ENCODE measurements at places on chromosomes 6 and 20.

DNA sequence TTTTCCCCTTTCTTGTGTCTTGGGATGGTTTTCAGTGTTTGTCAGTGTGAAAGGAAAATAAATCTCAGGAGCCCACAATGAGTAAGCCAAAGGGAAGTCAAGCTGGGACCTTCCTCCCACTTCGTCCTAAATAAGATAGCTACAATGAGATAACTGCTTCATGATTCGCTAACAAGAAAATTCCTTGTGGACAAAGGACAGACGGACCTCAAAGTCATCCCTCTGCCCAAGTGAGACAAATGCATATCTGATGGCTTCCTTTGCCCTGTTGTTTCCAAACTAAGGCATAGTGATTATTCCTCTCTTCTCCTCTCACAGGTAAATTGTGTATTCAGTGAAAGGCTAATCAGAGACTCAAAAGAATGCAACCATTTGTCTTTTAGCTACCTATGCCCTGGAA lies 26.1 kb upstream of the ADTRP start:
- DNase-seq, result no peak

- no peak for DNase-seq
These were observed 2.4 kb upstream of the ZBTB24 start for GRCh38 chr6:109485266-109485935.

GRCh38 chr6:37549154-37549553 lies 49.5 kb upstream of the CCDC167 start:
- no peak for DNase-seq

GRCh38 chr6:27260369-27260768 lies 12.9 kb downstream of the PRSS16 start:
- DNase-seq, result no peak

- no peak for DNase-seq
These were observed 878.5 kb upstream of the MAP3K7 start for GRCh38 chr6:91465393-91465792.

GRCh38 chr20:32463642-32464400 lies 105.7 kb downstream of the ASXL1 start:
- peak; percentile 81 for DNase-seq

- DNase-seq, result no peak
These were observed 8.3 kb downstream of the LRRN4 start for GRCh38 chr20:6045566-6045965.

GRCh38 chr6:160464744-160465143 lies 116.6 kb downstream of the SLC22A3 start:
- DNase-seq, result no peak

DNA sequence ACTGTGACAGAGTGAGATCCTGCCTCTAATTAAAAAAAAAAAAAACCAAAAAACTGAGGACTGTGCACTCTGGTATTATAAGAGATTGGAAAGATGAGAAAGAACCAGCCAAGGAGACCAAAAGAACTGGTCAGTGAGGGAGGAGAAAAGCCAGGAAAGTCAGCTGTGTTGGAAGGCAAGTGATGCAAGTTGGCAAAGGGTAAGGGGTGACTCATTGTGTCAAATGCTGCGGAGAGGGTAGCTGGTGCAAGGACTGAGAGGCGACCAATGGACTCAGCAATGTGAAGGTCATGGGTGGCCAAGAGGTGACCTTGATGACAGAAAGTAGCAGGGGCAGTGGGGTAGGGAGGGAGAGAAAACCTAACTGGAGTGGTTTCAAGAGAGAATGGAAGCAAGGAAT lies 27.4 kb upstream of the LRRN4 start:
- no peak for DNase-seq

- DNase-seq, result no peak
These were observed 22.5 kb upstream of the IRAK1BP1 start for GRCh38 chr6:78844899-78845298.

GRCh38 chr20:62282877-62283503 lies 19.8 kb upstream of the ADRM1 start:
- no peak for DNase-seq

DNA sequence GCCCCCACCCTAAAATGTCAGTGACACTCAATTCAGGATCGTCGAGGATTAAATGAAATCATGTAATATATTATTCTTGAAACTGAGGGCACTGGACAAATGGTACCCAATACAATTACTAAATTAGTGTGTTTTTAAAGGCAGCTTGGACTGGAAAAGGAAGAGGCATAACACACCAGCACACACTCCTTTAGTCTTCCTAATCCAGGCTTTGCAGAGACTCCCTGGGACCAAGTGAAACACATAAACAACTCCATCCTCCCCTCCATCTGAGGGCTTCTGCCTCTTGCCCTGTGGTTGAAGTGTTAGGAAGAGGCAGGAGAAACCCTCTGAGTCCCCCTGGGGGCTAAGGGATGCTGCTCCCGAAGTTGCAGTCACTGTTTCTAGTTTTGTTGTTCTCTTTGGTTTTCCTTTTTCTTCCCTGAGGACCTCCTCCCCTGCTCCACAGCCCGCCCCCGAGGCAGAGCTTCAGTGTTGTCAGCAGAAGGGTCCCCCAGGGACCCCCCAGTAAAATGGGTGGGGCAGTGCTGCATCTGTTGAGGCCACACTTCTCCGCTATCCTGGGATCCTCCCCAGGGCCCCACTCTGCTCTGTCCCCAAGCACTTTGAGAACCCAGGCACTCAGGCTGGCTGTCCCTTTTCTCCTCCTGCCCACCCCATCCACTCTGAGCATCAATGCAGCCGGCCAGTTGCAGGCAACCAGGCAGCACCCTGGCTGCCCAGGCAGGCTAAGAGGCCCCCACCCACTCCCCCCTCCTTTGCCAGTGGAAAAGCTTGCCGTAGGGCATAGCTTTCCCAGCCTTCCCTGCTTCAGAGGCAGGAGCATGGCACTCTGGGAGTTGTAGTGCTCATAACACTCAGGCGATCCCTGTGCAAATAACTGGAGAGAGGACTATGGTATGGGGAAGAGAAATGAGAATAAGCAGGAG lies 5.9 kb downstream of the TMEM63B start:
- peak; percentile 71 for DNase-seq

GRCh38 chr6:111478749-111479148 lies 4.3 kb downstream of the REV3L start:
- DNase-seq, result peak; percentile 40

- peak; percentile 48 for DNase-seq
These were observed 2.9 kb downstream of the ATXN1 start for GRCh38 chr6:16758163-16758975.

Measured in NCI-H526 (cell line).